Cardiac muscle cell (in vitro differentiated cells and primary cell): ENCODE measurements at places on chromosomes 12 and 14. TPM values are rescaled to one million over a fixed set of nuclear protein-coding genes. Genes with fewer than 3 reads are reported as not detected.

ZDHHC22 gene
- total RNA-seq, result 0.12 and 0.25 TPM in 2 replicates

DNA sequence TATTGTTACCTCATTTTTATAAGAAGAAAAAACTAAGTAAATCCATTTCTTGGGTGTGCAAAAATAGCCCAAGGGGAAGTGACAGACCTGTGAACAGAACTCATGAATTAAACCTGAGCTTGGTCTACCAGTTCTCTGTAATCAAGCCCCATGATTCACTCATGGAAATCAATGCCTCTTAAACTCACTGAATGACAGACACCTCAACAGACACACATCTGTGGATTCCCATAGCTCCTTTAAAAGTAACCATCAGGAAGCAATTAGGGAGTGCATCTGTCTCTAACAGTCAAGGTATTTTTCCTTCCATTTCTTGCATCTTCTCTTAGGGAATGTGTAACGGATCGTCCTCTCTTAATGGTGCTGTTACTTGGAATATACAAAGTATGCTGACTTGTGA, 215.0 kb upstream of the EEA1 start:
- no peaks in the 10 kb centered on the region for H3K27me3 ChIP-seq
- no peak overlapping the region for H3K4me3 ChIP-seq
- no peak overlapping the region for H3K27ac ChIP-seq

GRCh38 chr14:99445931-99446330, 34.7 kb downstream of the SETD3 start:
- no peak overlapping the region for H3K4me3 ChIP-seq
- H3K4me1 ChIP-seq, result no peaks in the 10 kb centered on the region
- H3K36me3 ChIP-seq, result peaks cover 14% of the 10 kb centered on the region
- DNase-seq, result no peak

HRK gene
- total RNA-seq, result 0.25 TPM in 1 of 2 replicates, not detected in the other

GRCh38 chr12:51883998-51884675, 3.8 kb upstream of the ANKRD33 start:
- no peak overlapping the region for H3K4me3 ChIP-seq
- H3K27ac ChIP-seq, result no peak overlapping the region
- no peaks in the 10 kb centered on the region for H3K36me3 ChIP-seq
- H3K27me3 ChIP-seq, result no peaks in the 10 kb centered on the region
- no peak for DNase-seq
- H3K4me1 ChIP-seq, result no peaks in the 10 kb centered on the region

DNA sequence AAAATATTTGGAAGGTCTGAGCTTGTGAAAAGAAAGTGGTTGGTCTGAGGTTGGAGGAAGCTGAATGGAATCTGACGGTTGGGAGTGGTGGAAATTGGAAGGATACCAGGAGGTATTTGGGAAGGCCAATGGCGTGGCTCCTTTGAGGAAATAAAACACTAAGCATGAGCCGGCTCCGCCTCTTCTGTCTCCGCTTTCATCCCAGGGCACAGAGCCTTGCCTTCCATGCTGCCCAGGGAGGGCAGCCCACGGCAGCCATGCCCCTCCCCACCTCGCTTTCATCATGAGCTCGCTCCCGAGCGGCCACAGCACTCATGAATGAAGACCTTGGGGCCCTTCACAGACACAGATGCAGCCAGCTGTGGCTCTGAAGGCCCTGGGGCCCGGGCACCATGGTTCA, 36.2 kb downstream of the HSP90AA1 start:
- no peak for DNase-seq
- H3K27ac ChIP-seq, result no peak overlapping the region
- no peaks in the 10 kb centered on the region for H3K27me3 ChIP-seq
- H3K4me1 ChIP-seq, result no peaks in the 10 kb centered on the region

GRCh38 chr12:70052931-70053497, 190.2 kb upstream of the CNOT2 start:
- no peaks in the 10 kb centered on the region for H3K27me3 ChIP-seq
- H3K4me1 ChIP-seq, result peaks cover 15% of the 10 kb centered on the region
- no peak overlapping the region for H3K27ac ChIP-seq
- DNase-seq, result no peak

KRT78 gene
- not detected in 2 replicates for total RNA-seq

- no peak overlapping the region for H3K27ac ChIP-seq
- H3K27me3 ChIP-seq, result no peaks in the 10 kb centered on the region
- no peak for DNase-seq
- H3K4me3 ChIP-seq, result no peak overlapping the region
- no peaks in the 10 kb centered on the region for H3K4me1 ChIP-seq
Observed at GRCh38 chr14:104731320-104732294, 7.6 kb downstream of the ADSS1 start.

GRCh38 chr14:76719666-76720065, 41.6 kb upstream of the VASH1 start:
- no peak for DNase-seq
- H3K36me3 ChIP-seq, result no peaks in the 10 kb centered on the region
- H3K27ac ChIP-seq, result no peak overlapping the region
- H3K4me1 ChIP-seq, result no peaks in the 10 kb centered on the region
- no peak overlapping the region for H3K4me3 ChIP-seq
- no peaks in the 10 kb centered on the region for H3K27me3 ChIP-seq

PDZRN4 gene
- total RNA-seq, result 4.9 and 5.0 TPM in 2 replicates

DNA sequence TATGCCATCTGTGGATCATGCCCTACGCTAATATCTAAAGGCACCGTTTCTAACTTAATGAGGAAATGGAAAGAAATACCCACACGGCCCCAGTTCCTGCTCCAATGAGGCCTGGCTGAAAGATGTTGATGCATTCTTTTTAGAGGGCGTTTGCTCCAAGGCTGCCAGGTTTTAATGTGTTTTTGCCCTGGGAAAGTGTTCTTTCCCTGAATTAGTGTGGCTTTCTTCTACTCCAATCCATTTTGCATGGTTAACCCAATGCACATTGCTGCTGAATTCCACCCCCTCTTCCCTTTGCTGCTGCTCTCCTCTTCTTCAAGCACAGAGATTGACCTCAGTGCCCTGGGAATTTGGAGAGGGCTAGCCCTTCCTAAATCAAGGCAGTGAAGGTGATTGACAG, 1.1 kb downstream of the MYF5 start:
- H3K27me3 ChIP-seq, result peaks cover 9% of the 10 kb centered on the region
- no peak for DNase-seq
- H3K36me3 ChIP-seq, result no peaks in the 10 kb centered on the region
- no peak overlapping the region for H3K27ac ChIP-seq

CACNA1C gene
- total RNA-seq, result 53.9 and 77.8 TPM in 2 replicates

DNA sequence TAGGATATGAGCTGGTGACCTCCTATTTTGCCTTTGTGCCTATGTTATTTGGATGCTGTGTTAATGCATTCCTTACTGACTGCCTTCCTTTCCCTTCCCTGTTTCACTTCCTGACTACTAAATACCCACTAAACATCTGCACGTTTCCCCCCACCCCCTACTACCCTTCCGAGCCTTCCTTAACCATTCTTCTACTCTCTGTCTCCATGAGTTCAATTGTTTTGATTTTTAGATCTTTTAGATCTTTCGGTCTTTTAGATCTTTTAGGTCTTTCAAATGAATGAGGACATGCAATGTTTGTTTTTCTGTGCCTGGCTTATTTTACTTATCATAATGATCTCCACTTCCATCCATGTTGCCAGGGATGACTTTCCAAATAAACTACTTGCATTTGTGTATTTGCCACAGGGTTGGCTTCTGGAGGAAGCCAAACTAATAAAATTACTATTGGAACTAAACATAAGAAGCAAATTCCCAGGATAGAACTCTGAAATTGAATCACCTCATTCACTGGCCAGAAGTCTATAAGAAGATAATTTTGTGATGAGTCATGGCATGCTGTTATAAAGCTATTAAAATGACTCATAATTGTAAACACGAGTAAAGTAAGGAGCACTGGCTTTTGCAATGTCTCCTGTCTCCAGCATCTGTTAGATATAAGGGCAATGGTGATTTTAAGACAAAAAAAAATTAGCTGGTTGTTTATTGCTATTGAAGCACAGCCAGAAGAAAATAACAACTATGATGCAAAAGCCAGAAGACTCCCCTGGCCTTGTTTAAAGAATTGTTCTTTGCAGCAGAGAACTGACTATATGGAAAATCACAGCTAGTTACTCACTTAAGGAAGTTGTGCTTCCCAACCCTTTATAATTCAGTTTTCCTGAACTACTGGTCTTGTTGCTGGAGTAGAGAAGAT, 586.3 kb downstream of the LRFN5 start:
- no peaks in the 10 kb centered on the region for H3K4me1 ChIP-seq
- no peak overlapping the region for H3K4me3 ChIP-seq
- no peak overlapping the region for H3K27ac ChIP-seq
- no peaks in the 10 kb centered on the region for H3K27me3 ChIP-seq
- H3K36me3 ChIP-seq, result no peaks in the 10 kb centered on the region

CCDC38 gene
- not detected in 2 replicates for total RNA-seq

DIO2 gene
- total RNA-seq, result 0.11 and 0.66 TPM in 2 replicates

DNA sequence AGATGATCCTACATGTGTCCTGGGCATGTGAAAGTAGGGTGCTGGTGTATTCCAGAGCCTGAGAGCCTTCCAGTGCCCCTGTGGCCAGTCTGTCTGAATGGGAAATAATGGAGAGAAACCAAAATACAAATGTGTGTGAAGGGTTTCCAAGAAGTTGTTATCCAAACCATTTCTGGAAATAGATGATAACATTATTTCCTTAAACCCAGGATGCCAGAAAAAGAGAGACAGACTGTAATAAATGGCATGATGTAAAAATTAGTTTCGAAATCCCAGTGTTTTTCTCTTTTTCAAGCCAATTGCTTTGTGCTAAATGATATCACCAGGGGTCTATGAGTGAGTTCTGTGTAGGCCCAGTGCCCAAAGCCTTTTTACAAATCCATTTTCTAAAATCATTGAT, 175.3 kb downstream of the PHLDA1 start:
- H3K36me3 ChIP-seq, result no peaks in the 10 kb centered on the region
- no peak for DNase-seq
- no peak overlapping the region for H3K27ac ChIP-seq
- H3K27me3 ChIP-seq, result no peaks in the 10 kb centered on the region
- no peak overlapping the region for H3K4me3 ChIP-seq

GRCh38 chr14:98906123-98906995, 365.6 kb downstream of the BCL11B start:
- H3K4me1 ChIP-seq, result peaks cover 4% of the 10 kb centered on the region
- H3K4me3 ChIP-seq, result no peak overlapping the region
- peak; percentile 28 for DNase-seq

DTX1 gene
- 0.18 and 0.48 TPM in 2 replicates for total RNA-seq

DNA sequence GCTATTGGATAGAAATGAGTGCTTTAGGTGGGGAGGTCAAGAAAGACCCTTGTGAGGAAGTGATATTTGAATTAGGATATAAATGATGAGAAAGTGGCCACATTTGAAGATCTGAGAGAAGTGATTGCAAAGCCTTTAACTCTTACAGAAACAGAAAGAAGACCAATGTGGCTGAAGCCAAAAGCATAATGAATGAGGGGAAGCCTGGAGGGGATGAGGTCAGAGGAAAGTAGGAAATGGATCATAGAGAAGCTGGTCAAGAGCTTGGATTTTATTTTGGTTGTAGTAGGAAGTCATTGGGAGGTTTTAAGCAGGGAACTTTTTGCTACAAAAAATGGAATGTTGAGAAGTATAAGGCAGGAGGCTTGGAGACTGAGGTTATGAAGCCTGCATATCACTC, 3.5 kb upstream of the GYS2 start:
- H3K27ac ChIP-seq, result no peak overlapping the region
- peaks cover 8% of the 10 kb centered on the region for H3K4me1 ChIP-seq
- no peak for DNase-seq
- no peak overlapping the region for H3K4me3 ChIP-seq
- no peaks in the 10 kb centered on the region for H3K36me3 ChIP-seq
- no peaks in the 10 kb centered on the region for H3K27me3 ChIP-seq

DNA sequence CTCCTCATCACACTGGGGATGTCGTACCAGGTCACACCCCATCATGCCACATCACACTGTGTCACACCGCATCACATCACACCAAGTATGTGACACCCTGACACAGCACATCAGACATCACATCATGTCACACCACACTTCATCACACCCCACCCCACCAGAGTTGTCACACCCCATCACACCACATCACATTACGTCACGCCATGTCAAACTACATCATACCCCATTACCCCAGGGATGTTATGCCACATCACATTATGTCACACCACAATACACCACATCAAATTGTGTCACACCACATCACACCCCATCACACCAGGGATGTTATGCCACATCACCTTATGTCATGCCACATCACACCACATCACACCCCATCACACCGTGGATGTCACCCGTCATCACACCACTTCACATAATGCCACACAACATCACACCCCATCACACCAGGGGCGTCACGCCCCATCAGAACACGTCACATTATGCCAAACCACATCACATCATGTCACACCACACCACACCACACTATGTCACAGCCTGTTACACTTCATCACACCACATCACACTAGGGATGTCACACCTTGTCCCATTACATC, 133.6 kb downstream of the TMEM121 start:
- DNase-seq, result no peak
- no peaks in the 10 kb centered on the region for H3K36me3 ChIP-seq
- no peak overlapping the region for H3K27ac ChIP-seq
- no peaks in the 10 kb centered on the region for H3K27me3 ChIP-seq

DNA sequence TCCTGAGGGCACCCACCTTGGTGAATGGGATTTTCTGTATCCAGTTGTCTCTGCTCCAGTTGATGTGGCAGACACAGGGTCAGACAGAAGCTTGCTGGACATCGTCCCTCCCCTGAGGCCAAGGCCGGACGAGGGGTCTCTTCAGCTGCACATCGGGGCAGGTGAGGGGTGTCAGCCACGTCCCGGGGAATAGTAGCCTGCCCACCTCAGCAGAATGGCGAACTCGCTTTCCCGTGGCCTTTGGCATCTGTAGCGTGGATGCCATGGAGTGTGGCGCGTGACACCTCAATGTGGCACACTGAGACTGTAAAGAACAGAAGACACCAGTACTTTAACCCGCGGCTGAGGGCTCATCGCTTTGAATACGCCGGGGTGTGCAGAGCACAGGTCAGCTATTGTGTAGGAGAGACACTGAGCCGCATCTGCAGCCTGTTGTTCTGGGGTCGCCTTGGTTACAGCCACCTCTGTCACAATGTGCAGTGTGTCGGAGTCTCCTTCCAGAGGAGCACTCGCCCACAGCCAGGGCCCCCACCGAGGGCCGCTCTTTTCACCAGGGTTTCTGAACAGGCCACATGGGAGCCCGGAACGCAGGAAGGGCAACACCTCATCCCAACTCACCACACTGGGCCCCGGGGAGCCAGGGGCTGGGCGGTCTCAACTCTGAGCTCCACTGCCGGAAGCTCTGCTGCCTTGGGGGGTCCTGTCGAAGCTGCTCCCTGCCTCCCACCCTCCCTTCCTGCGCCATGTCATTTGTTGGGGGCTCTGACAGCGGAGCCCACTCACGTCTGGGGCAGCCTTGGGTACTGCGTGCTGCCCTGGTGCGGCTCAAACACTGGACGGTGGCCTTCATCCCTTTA, 77.0 kb downstream of the ADGRD1 start:
- H3K4me1 ChIP-seq, result no peaks in the 10 kb centered on the region
- H3K27me3 ChIP-seq, result no peaks in the 10 kb centered on the region
- no peaks in the 10 kb centered on the region for H3K36me3 ChIP-seq
- no peak overlapping the region for H3K4me3 ChIP-seq

ORAI1 gene
- 36.7 and 41.5 TPM in 2 replicates for total RNA-seq

DNA sequence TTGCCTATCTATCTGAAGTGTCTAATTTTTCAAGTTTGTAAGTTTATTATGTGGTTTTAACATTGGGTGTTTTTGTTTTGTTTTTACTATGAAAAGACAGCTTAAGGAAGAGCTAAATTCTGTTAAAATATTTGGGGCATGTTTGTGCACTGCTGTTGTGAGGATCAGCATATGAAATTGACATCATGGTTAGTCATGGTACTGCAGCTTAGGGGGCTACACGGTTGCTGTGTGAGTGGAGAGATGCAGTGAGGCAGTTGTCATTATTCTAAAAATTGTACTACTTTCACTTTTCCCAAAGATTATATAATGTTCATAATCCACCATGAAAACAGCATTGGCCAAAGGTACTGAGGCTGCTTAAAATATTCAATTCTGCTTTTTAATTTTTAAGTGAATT, 49.0 kb downstream of the ZC3H14 start:
- no peak for DNase-seq
- peaks cover 8% of the 10 kb centered on the region for H3K4me1 ChIP-seq
- H3K36me3 ChIP-seq, result peaks cover 48% of the 10 kb centered on the region
- no peak overlapping the region for H3K27ac ChIP-seq
- no peak overlapping the region for H3K4me3 ChIP-seq
